ENCODE measurements at places on chromosomes 7 and 10.

- DNase-seq = no peak
These were observed 234.5 kb downstream of the PARD3 start for GRCh38 chr10:34580643-34581042.

DNA sequence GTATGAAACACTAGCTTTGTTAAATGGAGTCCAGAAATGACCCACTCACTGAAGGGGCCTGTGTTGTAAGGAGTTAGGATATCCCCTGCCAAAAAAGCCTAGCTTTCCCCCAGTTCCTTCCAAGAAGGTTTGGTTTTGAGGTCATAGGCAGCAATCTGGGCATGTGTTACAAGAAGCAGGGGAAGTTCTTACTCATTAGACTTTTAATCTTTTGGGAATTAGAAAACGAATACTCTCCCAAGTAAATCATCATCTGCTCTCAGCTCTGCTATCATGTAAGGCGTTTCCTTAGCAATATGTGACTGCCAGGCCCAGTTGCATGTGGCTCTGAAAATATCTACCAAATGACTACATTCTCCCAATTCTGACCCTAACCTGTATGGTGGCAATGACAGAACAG is 3.7 kb downstream of the NOD1 start:
- no peak for DNase-seq

DNA sequence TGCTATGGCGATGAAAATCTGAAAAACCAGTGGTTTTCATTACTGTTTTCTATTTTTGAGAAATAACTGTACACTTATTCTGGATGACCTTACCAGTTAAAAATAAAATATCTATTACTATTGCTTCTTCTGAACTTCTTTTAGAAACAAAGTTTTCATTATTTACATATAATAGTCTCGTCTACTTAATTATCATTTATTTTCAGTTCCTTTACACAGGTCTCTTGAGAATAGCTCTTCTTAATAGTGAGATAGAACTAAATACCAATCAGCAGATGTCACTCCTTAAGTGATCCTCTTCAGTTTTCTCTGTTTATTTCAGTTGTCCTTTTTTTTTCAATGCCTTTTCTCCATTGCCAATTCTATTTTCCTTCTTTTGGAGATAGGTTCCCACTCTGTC is 4.3 kb upstream of the GLCCI1 start:
- no peak for DNase-seq

- no peak for DNase-seq
These were observed 12.2 kb upstream of the BMPR1A start for GRCh38 chr10:86744067-86744725.

GRCh38 chr7:32479574-32480200 is 10.5 kb downstream of the LSM5 start:
- DNase-seq = no peak

- DNase-seq = no peak
These were observed 50.3 kb upstream of the CXCL12 start for GRCh38 chr10:44435196-44435595.

All from activated gamma-delta T cell treated with Interleukin-2 at 50 U/mL for 16 hours (primary cell).